Renal cortical epithelial cell (primary cell): ENCODE measurements at places on chromosomes 2 and 18. TPM values are rescaled to one million over a fixed set of nuclear protein-coding genes. Genes with fewer than 3 reads are reported as not detected.

GRCh38 chr2:140257692-140258300 lies 1477.6 kb upstream of the NXPH2 start:
- DNase-seq, result no peak

DNA sequence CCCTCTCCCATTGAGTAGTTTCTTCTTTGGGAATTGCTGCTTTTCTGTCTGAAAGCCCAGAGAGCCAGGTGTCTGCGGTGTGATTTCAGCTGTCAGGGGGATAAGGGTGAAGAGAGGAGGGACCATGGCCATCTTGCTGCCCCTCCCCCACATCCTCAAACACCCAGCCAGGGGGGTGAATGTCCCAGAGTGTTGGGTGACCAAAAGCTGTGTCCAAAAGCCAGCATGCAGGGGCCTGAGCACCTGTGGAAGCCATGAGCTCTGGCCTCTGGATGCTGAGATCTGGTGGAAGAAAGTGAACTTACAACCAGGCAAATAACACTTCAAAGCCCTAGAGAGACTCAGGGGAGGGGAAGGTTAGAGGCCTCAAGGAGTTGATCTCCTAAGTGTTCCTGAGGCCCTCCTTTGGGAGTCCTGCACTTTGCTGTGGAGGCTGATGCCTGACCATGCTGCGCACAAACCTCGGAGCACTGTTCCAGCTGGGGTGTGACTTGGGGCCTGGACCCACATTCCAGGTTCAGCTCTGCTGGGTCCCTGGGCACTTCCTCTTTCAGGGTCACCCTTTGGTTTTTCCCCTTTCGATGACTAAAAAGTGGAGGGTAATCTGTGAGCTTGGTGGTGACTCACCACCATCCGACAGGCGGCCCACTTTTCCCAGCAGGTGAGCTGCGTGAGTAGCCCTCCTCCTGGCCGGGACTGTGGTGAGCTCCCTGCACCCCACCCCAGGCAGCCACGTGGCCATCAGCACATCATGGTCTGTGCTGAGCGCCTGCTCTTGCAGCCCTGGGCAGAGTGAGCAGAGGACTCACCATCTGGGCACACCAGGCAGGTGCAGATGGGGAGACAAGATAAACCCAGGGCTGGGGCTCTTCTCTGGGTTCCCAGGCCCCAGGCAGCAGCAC lies 66.8 kb upstream of the FOSL2 start:
- peak; percentile 88 for DNase-seq

DNA sequence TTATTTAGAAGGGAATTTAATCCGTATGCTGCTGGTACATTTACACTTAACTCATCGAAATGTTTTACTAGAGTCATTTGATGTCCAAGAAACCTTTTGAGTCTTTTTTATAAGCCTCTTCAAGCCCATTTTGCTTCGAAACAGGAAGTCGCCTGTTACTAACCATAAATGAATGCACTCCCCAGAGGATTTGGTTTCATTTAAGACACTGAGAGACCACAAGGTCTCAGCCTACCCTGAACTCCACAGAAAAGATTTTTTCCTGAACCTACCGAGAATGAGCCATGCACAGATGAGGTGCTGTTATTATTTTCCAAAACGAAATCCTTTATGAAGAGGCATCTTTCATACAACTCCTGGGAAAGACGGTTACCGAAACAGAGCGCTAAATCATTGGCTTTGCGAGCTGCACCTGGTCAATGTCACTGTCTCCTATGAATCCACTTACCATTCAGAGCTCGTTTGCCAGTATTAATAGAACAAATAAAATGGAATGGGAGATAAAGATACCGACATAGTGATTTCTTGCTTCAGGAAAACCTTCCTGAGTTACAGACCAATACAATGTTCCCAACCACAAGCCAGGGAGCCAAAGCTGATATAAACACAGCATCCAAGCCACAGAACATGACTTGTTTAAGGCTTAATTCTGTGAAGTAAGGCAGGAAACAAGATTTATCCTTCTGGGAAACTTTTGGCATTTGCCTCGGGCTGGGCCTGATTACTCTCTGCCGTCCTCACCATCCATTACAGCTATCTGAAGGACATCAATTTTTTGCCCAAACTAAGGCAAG lies 382.1 kb downstream of the OSR1 start:
- DNase-seq, result peak; percentile 69

DNA sequence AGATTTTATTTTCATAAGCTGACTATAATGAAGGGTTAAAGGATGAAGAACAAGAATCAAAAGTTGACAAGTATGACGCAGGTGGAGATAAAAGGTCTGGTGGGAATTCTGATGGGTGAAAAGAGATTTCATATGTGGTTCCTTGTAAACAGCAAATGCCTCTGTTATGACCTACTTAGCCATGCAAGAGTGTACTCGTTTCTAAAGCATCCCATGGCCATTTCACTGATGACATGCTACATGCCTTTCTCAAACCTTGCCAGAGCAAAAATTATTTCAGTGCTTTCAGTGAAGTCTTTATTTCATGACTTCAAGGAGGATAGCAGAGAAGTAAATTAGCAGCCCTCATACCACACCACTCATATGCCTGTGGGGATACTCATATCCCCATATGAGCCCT lies 71.7 kb downstream of the FEZ2 start:
- no peak for DNase-seq

DNA sequence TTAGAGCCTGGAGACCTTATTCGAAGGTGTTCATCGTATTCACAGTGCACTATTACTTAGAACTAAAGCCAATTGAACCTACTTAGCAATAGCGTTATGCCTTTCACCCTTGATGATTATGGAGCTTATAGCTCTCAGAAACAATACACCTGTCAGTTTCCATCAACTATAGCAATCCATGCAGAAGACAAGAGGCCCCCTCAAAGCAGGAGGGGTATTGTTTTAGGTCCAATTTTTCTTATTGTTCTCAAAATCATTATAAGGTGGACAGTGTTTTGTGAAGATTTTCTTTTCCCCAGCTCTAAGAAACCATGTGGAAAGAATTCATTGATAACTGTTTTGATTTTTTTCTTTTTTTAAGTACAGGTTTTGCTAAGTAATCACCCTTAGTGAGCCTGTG lies 135.5 kb downstream of the MEIS1 start:
- DNase-seq, result no peak

DNA sequence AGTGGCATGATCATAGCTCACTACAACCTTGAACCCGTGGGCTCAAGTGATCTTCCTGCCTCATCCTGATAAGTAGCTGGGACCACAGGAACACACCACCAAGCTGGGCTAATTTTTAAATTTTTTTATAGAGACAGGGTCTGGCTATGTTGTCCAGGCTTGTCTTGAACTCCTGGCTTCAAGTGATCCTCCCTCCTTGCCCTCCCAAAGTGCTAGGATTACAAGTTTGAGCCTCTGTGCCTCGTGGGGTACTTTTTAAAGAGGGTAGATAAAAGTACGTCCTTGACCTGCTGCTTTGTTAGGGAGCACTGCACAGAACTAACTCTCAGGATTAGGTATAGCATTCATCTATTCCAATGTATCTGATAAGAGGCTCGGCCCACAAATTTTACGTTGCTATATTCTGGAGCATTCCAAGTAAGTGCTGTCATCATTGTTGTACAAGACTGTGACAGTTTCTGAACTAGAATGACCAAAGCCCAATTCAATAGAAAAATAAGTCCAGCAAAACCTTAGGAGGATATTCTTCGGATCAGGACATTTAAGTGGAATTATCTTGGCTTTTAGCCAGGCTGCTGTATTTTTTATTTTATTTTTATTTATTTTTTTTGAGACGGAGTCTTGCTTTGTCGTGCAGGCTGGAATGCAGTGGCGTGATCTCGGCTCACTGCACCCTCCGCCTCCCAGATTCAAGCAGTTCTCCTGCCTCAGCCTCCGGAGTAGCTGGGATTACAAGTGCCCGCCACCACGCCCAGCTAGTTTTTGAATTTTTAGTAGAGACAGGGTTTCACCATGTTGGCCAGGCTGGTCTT lies 4.1 kb downstream of the MTCL1 start:
- DNase-seq, result no peak

DNA sequence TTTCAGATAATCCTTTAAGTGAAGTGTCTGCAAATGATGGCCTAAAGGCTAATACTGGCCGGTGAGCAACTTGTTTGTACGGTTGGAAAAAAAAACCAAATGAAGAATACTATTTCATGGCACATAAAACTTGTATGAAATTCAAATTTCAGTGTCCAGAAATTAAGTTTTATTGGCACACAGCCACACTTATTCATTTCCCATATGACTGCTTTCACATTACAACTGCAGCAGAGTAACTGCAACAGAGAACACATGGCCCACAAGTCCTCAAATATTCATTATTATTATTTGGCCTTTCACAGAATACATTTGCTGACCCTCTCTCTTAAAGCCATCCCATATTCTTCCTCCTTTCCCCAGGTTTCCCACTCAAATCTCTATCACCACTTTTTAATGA lies 1268.6 kb downstream of the LRP1B start:
- DNase-seq, result no peak

- no peak for DNase-seq
These were observed 880.6 kb upstream of the ID2 start for GRCh38 chr2:7801212-7801611.

DNA sequence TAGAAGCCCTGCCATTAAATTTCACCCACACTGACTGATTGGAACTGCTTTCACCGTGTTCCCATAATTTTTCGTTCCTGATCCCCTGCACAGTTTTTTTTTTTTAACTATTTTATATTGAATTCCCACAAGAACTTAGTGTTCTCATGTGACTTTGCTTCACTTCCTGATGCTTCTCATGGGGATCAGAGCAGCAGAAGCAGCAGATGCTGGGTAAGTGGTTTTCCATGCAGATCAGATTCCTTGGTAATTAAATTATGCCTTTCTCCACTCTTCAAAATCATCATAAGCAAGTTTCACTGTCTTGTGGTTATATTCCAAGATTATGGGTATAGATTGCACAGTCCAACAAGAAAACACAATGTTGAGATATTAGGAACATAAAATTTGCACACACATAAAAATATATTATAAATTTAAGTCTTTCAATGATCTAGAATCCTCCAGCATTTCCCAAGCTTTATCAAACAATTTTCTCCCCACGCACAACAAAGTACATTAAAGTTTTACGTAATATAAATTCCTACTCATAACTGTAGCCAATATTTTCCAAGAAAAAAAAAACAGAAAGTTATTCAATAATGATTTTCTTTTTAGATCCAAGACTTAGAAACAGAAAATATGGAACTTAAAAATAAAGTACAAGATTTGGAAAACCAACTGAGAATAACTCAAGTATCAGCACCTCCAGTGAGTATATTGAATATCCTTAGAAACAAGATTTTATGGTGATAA lies 277.9 kb downstream of the GULP1 start:
- DNase-seq, result no peak

DNA sequence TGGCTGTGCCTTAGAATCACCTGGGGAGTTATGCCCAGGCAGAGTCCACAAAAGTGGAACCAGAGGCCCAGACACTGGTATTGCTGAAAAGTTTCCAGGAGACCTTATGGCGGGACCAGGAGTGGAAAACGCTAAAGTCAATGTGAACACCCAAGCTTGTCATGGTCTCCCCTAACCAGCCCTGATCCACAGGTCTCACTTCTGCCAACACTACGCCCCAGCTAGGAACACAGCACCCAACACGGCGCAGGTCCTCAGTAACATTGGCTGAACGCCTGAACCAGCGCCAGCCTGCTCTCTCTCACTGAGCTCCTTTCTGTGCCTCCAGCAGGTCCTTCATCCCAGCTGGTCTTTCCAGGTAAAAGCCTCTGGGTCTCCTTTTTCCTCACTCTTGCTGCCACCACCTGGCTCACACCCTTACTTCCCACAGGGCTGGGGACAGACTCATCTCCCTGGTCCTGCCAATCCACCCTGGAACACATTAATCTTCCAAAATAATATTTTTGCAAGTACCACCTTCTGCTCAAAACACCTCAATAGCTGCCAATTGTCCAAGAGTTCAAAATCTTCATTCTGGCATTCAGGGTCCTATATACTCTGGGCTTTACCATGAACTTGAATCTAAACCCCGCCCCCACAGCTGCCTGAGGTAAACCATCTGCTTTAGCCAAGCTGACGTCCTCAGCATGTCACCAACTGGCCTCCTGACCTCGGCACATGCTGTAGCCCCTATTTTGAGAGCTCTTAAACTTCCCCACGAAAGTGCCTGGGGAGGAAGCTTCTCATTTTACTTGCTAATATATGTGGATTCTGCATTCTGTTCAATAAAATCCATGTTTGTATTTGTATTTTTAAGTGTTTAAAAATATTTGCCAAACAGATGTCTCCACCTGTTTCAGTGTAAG lies 34.6 kb downstream of the ADCY3 start:
- no peak for DNase-seq

DNA sequence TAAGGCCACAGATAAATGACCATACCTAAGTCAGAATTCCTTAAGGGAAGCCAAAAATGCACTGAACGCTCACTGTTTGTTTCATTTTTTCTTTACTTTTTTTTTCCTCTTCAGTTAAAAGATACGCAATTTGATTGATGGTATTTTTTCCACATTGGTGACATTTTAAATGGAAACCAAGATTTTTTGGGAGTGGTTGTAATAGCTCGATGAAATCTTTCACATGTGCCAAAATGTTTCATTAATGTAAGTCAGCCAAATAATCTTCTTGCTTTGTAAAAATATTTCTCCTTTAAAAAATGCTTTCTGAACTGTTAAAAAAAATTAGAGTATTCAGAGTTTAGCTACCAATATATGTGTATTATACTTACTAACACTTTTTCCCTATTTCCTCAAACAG lies 339.8 kb downstream of the ZEB2 start:
- no peak for DNase-seq

- peak; percentile 22 for DNase-seq
These were observed 359.9 kb upstream of the FANCL start for GRCh38 chr2:58601017-58601416.

GRCh38 chr2:219331560-219332213 lies 857 bp downstream of the RESP18 start:
- no peak for DNase-seq

GRCh38 chr18:3468833-3469232 lies 18.9 kb downstream of the TGIF1 start:
- no peak for DNase-seq

GRCh38 chr2:28322981-28323396 lies 69.7 kb upstream of the FOSL2 start:
- DNase-seq, result no peak

IL1RL2 gene
- total RNA-seq, result 3.3 and 4.6 TPM in 2 replicates

G6PC2 gene
- not detected in 2 replicates for total RNA-seq

LRATD1 gene
- 13.4 and 17.7 TPM in 2 replicates for total RNA-seq

CHCHD5 gene
- total RNA-seq, result 3.1 and 6.4 TPM in 2 replicates

GPBAR1 gene
- total RNA-seq, result 0.65 TPM in 1 of 2 replicates, not detected in the other

ERICH2 gene
- total RNA-seq, result 1.0 TPM in 1 of 2 replicates, not detected in the other

UNC80 gene
- total RNA-seq, result 0.05 TPM in 1 of 2 replicates, not detected in the other

SRBD1 gene
- total RNA-seq, result 10.1 and 13.6 TPM in 2 replicates

CYRIA gene
- total RNA-seq, result 9.2 and 11.6 TPM in 2 replicates

SNTG2 gene
- total RNA-seq, result 0.15 TPM in 1 of 2 replicates, not detected in the other

EDAR gene
- 0.05 and 1.6 TPM in 2 replicates for total RNA-seq

EPAS1 gene
- 63.7 and 124 TPM in 2 replicates for total RNA-seq
